ENCODE measurements at places on chromosomes 3 and 15.

- DNase-seq: peak; percentile 9
Measured at GRCh38 chr15:65529762-65530317, 423 bp upstream of the HACD3 start.

- DNase-seq: peak; percentile 86
Measured at GRCh38 chr3:158659454-158660237, 12.8 kb downstream of the LXN start.

DNA sequence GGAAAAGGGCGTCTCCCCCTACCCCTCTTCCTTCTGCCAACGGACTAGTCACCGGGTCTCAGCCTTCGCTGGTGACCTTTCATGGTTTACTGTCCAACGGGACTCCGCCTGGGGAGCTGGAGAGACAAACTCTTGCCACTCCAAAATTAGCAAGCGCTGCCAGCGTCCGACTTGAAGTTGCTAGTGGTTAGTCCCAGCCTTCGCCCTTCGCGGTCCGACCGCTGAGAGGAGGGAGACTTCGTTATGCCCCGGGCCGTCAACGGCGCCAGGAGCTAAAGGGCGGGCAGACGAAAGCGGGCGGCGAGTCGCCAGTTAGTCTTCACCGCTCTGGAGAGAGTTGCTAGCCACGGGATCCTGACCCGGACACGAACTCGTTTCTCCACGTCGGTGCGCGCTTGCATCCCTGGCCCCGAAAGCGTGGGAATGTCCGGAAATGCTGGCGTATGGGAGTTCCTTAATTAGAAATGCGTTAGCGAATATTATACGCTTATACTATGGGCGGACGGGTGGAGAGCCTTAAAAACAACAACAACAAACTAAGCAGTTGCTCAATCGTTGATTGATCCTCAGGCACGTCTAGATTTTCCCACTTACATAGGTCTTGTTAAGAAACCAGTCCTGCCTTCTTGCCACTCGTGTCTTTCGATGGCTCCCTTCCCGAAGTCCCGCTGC, 716 bp downstream of the SMC4 start:
- peak; percentile 69 for DNase-seq

DNA sequence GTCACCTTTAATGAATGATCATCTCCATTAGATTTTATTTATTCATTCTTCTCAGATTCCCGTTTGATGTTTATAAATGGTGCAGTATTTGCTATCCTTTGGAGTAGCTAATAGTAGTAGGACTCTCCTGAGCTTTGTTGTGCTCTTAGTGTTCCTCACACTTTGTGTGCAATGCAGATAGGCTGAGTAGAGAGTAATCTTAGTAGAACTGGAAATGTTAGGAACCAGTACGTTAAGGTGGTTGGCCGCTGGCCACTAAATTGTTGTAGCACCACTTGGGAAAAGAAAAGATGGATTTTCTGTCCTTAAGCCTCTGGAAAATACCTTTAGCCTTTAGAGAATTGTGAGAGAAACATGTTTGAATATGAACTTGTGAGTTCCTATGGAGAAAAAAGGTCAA, 19.9 kb upstream of the EBLN2 start:
- DNase-seq: peak; percentile 30

GRCh38 chr15:68507447-68507846, 71.3 kb upstream of the CORO2B start:
- DNase-seq: no peak

DNA sequence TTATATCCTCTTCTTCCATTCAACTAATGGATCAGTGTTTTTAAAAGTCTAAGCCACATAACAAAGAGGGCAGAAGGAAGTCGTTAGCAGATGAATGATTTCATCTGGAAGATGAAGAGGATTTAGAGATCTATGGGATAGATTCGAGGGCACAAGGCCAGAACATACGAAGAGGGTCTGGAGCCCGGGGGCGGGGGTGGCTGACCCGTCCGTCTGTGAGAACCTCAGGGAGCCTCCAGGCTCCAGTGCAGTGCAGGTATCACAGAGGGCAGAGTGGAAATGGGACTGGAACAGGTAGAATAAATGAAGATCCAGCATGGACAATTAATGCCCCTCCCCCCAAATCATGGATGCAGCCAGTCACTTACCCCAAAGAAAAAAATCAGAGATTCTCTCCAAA, 1.5 kb upstream of the GOLGA8B start:
- DNase-seq: no peak

- no peak for DNase-seq
Measured at GRCh38 chr3:3110749-3111361, 681 bp upstream of the IL5RA start.

GRCh38 chr3:15722877-15723623, 74.7 kb downstream of the ANKRD28 start:
- no peak for DNase-seq

- no peak for DNase-seq
Measured at GRCh38 chr3:137325934-137326333, 368.2 kb downstream of the IL20RB start.

GRCh38 chr3:154510780-154511179, 80.8 kb upstream of the GPR149 start:
- DNase-seq: no peak

DNA sequence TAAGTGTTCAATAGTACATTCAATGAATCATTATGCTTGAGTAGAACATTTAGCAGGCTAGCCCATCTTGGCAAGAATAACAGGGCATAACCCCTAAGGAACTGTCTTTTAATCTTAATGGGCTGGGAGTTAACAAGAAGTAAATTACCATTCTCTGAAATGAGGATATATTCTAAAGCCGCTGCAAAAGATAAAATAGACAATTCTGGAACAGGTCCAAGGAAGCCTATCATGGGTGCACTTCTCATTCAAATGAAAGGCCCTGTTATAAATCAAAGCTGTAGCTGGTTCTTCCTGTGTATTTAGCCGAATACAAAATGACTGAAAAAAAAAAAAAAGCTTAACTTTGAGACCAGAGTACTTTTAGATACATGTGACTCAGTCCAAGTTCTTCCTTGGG, 15.6 kb downstream of the MTHFS start:
- DNase-seq: no peak

DNA sequence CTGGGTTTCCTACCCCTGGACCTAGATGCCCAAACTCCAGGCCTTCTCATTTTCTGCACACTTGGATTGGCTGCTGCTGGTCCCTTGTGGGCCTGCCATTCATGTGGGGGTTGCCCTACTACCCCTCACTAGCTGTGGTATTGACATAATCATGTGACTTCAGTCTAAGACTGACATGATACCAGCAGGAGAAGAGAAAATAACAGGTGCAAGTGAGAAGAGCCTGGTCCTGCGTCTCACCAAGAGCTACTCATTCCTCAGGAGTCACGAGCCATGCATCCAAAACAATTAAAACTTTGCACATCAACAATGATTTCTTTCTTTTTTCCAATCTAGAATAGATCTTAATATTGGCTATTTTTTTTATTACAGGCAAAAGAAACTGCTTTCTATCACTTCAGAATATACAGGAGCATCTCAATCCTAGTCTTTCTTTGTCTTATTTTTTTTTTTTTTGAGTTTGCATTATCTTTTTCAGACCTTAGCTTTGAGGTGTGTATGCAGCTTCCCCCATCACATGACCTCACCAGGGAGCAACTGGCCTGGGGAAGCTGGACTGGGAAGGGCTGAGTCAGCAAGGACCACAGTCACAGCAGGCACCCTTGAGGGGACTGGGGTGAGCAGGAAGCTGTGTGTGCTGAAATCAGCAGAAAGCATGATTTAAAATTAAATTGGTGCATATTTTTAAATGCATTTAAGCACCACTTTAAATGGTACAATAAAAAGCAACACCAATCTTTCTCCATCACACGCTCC, 27.6 kb downstream of the SLC9A9 start:
- DNase-seq: no peak

GRCh38 chr15:39792844-39793335, 10.2 kb upstream of the FSIP1 start:
- no peak for DNase-seq

DNA sequence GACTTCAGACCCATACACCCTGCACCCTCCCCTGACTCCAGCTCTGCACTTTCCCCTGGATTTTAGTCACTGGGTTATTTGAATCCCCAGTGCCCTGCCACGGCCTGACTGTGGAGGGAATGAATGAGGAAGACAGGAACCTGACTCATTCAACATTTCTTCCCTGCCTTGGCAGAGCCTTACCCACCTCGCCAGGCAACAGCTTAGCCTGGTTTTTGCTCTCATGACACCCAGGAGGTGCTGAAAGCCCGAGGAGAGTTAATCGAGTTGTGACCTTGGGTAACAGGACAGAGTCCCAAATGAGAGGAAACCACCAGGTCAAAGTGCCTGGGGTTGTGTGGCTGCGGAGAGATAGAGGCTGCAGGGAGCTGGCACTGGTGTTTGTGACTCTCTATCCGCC, 128.3 kb downstream of the SMAD6 start:
- DNase-seq: peak; percentile 66

DNA sequence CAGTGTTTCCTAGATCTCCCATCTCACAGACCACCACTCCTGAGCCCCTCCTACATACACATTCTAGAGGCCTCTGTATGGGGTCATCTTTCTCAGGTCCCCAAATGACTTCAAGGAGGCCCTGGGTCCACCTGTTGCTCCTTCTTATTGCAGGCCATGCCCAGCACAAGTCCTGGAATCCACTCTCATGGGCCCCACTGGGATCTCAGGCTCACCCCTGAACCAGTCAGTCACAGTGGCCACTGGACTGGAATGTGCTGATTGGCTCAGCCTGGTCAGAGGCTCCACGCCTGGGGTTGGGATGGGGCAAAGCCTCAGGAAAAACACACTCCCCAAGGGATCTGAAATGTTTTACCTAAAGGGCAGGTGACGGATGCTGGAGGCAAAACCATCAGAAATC, 55.7 kb downstream of the SPSB4 start:
- DNase-seq: no peak

DNA sequence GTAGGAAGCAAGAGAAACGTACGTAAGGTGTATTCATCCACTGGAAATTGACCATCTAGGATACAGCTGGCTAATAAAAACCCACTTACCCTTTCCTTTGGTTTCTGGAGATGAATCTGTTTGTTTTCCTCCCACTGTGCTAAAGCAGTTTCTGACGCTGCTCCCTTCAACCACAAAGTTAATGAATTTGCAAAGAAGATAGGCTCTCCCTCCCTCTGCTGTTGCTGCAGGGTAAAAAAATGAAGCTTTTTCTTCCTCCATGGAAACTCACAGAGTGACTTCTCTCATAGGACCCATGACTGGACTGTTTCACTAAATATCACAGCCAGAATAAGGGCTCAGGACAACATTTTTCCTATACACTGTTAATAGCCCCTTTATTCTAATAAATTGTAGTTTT, 172.1 kb upstream of the LRRN1 start:
- no peak for DNase-seq

- no peak for DNase-seq
Measured at GRCh38 chr3:42491881-42492507, 10.4 kb upstream of the VIPR1 start.

- DNase-seq: peak; percentile 36
Measured at GRCh38 chr3:102144063-102144462, 290.8 kb upstream of the ZPLD1 start.

GRCh38 chr3:36763850-36764703, at the start of gene DCLK3:
DCLK3 (minus strand) TSS chr3:36764553; CDS start chr3:36764263, 290 bp downstream.
- no peak for DNase-seq

GRCh38 chr3:120909602-120909878, 1.5 kb downstream of the STXBP5L start:
- DNase-seq: no peak

DNA sequence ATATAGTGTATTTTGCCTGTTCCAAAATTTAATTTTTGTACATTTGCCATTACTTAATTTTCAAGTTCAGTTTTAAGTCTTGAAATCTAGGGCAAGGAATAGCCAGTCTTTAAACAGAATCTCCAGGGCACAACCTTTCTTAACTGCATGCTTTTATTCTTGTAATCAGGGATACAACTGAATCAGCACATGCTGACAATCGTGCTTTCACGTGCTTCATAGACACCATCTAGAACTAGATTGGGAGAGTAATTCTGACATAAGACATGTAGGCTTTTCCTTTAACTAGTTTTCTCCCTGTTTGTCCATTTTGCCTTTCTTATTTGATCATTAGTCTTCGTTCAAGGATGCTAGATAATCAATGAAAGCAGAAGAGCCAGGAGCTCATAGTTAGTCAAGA, 650.4 kb upstream of the CADM2 start:
- no peak for DNase-seq

DNA sequence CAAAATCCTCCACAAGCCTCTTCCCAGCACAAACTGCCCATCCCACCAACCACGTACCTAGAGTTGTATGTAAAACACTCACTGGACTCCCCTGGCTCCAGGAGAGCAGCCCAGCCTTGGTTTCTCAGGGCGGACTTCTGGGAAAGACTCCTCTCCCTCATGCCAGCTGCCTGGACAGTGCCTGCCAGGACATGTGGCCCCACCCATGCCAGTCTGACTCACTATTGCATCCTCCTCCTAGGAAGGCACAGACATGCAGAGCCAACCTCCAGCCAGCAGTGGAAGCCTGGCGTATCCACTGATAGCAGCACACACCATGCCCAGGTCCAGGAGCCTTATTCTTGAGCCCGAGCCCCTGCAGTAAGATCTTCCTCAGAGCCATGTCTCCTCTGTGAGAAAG, 8.6 kb downstream of the PKM start:
- DNase-seq: no peak

DNA sequence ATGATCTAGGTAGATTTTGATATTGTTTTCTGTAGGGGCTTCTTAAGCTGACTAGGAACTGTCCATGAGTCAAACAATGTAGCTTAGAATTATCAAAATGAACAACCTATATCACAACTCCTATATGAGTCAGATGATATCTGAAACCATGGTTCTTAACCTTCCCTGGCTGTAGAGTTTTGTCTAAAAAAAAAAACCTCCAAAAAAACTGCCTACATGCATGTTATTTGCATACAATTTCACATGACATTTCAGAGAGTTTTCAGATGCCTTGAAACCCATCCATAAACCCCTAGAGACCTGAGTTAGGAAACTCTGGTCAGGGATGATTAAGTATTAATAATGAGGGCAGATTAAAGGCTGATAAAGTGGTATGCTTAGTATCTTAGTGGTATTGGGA, 157.0 kb downstream of the CHST2 start:
- no peak for DNase-seq

GRCh38 chr15:92143765-92144164, 249.9 kb upstream of the ST8SIA2 start:
- DNase-seq: no peak

- DNase-seq: no peak
Measured at GRCh38 chr3:195149292-195150030, 121.5 kb downstream of the XXYLT1 start.

DNA sequence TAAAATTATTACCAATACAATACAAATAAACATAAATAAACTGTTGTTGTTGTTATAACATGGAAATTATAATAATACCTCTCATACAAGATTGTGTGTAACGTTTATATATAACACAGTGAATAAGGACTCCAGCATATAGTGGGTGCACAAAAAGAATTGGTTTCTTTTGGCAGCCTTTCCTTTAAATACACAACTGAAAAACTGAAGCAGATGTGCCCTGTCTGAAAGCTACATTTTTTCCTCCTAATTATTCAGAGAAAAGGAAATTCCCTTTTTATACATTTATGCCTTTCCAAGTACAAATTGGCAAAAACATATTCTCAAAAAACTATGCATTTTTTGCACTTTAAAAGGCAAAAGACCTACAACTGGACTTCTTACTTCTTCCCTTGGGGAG, 928.9 kb upstream of the NR2F2 start:
- DNase-seq: peak; percentile 50

- DNase-seq: no peak
Measured at GRCh38 chr3:119778811-119779210, 3.1 kb upstream of the NR1I2 start.

GRCh38 chr3:120129051-120129450, 34.8 kb upstream of the GSK3B start:
- DNase-seq: no peak
